ENCODE measurements at places on chromosomes 1 and 21. TPM values are rescaled to one million over a fixed set of nuclear protein-coding genes. Genes with fewer than 3 reads are reported as not detected.

DNA sequence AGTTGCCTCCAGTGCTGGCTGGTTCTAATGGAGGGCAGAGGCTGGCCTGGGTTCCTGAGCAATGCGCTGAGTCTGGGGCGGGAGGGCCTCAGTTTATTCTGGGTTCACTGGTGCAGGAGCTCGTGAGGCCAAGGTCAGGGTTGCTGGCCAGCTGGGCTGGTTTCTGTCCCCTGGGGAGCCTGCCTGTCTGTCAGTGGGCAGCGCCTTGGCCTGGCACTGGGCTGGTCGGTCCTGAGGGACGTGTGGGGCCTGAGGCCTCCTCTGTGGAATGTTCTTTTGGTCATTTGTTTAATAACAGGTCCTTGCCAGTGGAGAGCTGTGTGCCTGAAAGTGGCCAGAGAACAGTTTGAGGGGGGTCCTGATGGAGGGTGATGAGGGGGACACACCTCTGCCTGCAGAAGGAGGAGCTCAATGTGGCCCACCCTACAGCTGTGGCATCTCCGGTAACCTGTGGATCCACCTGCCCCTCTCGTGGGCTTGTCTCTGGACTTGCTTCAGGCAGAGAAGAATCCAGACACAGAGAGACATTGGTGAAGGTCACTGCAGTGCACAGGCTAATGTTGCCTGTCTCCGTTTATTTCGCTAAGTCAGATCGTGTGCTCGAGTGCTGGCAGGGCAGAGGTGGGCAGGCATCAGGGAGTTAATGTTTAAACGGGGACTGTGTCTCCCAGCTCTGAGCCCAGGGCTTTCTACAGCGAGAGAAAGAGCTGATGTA lies 34.6 kb downstream of the COQ8A start:
- DNase-seq = peak; percentile 1
- H3K36me3 ChIP-seq = peaks cover 12% of the 10 kb centered on the region
- H3K27ac ChIP-seq = no peak overlapping the region
- no peaks in the 10 kb centered on the region for H3K4me1 ChIP-seq
- H3K4me3 ChIP-seq = no peak overlapping the region

CELA3A gene
- not detected for total RNA-seq

HMCN1 gene
- total RNA-seq = not detected

MROH7 gene
- 0.25 TPM for total RNA-seq

DNA sequence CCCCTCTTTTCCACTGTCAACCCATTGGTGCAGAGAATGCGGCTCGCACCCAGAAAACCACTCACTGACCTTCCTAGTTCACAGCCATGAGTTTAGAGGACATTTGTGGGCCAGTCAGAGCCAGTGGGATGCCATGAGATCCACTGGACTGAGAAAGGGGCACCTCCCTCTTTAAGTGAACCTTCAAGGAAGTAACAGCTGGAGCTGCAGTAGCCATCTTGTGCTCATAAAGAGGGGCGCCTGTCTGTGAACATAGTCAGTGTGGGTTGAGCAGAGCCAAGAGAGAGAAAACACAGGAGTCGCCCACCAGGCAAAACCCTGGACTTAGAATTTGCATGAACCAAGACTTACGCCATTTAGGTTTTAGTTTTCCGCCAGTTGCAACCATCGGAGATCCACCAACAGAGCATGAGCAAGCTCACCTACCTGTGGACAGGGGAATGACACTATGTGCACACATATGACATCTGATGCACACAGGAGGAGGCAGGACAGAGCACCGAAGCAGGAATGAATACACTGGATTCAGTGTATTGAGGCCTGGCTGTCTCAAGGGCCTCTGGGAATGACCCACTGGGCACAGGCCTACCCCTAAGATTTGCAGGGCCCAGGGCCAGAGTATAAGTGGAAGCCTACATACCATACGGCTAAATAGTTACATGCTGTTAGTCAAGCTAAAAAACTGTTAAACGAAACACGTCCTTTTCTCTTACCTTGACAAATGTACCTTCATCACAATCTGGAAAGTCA lies 151.6 kb downstream of the GRIK3 start:
- no peak for DNase-seq
- H3K4me1 ChIP-seq = no peaks in the 10 kb centered on the region
- H3K27ac ChIP-seq = no peak overlapping the region
- H3K4me3 ChIP-seq = no peak overlapping the region
- peaks cover 17% of the 10 kb centered on the region for H3K27me3 ChIP-seq

CD48 gene
- total RNA-seq = 217 TPM

ABCD3 gene
- total RNA-seq = 46.1 TPM

GRCh38 chr1:147549526-147549925 lies 8.2 kb downstream of the BCL9 start:
- peak overlapping the region; percentile 55 for H3K27ac ChIP-seq
- peak; percentile 47 for DNase-seq
- no peak overlapping the region for H3K4me3 ChIP-seq
- H3K4me1 ChIP-seq = peaks cover 52% of the 10 kb centered on the region
- peaks cover 3% of the 10 kb centered on the region for H3K36me3 ChIP-seq
- H3K27me3 ChIP-seq = no peaks in the 10 kb centered on the region

DNA sequence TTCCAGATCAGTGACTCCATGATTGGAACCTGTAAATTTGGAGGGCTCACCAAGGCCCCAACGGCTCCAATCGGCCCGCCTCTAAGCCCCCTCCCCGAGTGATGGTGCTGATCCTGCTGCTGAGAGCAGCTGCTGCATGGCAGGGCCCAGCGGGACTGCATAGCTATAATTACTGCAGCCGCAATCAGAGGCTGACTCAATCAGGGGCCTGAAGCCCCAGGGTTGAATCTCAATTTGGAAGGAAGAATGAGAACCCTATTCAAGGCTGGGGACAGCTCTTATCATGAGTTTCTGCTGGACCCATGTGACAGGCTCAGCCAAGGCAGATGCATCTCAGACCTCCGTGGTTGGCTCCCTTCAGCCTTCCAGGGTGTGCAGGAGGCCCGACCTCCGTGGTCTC lies 42.8 kb upstream of the MAGOH start:
- DNase-seq = no peak
- no peaks in the 10 kb centered on the region for H3K27me3 ChIP-seq
- H3K27ac ChIP-seq = no peak overlapping the region
- H3K4me3 ChIP-seq = no peak overlapping the region
- no peaks in the 10 kb centered on the region for H3K4me1 ChIP-seq
- H3K36me3 ChIP-seq = peaks cover 24% of the 10 kb centered on the region

FOXO6 gene
- 0.09 TPM for total RNA-seq

IL20 gene
- not detected for total RNA-seq

FLG2 gene
- total RNA-seq = not detected

DNA sequence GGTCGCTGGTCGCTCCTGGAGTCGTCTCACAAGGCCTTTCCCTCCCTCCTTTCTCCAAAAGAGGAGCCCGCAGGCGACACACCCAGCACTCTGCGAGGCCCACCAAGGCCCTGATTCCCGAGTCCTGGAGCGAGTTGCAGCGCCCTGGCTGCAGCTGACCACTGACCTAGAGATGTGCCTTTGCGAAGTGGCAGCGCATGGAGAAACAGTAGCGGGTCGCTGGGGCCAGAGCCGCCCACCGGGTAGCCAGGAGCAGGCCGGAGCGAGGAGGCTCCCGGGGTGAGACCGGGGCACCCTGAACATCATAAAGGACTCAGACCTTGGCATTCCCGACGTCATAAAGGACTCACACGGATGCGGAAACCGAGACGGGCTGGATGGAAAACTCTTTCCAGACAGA lies 10.3 kb upstream of the NBPF11 start:
- peaks cover 9% of the 10 kb centered on the region for H3K4me1 ChIP-seq
- peaks cover 12% of the 10 kb centered on the region for H3K27me3 ChIP-seq
- H3K36me3 ChIP-seq = no peaks in the 10 kb centered on the region
- no peak overlapping the region for H3K27ac ChIP-seq
- DNase-seq = no peak

CYP4A22 gene
- not detected for total RNA-seq

SLFNL1 gene
- 0.14 TPM for total RNA-seq

- no peak overlapping the region for H3K27ac ChIP-seq
- H3K4me3 ChIP-seq = no peak overlapping the region
- no peaks in the 10 kb centered on the region for H3K36me3 ChIP-seq
- H3K27me3 ChIP-seq = no peaks in the 10 kb centered on the region
- no peaks in the 10 kb centered on the region for H3K4me1 ChIP-seq
Observed at GRCh38 chr1:76950306-76950705, 83.0 kb downstream of the ST6GALNAC5 start.

DNA sequence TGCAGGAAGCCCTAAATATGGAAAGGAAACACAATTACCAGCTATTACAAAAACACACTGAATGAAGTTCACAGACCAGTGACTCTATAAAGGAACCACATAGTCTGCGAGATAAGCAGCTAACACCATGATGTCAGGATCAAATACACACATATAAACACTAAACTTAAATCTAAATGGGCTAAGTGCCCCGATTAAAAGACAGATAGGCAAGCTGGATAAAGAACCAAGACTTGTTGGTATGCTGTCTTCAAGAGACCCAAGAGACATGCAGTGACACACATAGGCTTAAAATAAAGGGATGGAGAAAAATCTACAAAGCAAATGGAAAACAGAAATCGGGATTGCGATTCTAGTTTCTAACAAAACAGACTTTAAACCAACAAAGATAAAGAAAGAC lies 121.9 kb downstream of the SLC5A9 start:
- H3K27me3 ChIP-seq = no peaks in the 10 kb centered on the region
- DNase-seq = no peak
- H3K4me1 ChIP-seq = no peaks in the 10 kb centered on the region

- DNase-seq = no peak
- no peaks in the 10 kb centered on the region for H3K27me3 ChIP-seq
- H3K4me3 ChIP-seq = no peak overlapping the region
- no peak overlapping the region for H3K27ac ChIP-seq
Observed at GRCh38 chr1:246427611-246428010, 79.5 kb downstream of the SMYD3 start.

DNA sequence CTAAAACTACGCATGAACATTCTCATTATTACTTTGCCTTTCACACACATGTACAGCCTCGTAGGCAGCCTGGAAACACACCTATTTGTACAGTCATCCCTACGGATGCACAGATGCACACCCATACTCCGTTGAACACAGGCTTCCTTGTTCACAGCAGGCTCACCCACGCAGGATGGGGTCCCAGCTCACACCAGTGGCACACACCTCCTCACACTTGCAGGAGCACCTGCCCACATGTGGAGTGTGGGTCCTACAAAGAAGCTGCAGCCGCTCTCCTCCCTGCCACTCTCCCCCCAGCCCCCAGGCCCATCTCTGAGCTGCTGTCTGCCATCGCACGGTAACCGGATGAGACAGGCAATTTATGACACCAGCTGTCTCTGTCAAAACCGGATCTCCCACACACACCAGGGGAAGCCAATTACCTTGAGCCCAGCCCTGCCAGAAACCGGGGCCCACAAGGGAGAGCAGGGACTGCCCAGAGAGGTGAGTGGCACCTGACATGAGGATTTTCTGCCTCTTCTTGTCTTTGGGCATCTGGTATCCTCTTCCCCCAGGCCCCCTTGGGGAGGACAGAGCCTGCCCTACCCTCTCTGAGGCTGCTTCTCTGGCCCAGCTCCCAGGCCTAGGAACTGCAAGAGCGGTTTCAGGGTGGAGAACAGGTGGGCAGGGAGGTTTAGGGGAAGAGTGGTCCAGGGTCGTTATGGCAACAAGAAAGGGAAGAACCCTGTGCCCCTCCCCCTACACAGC lies 175.4 kb downstream of the IGSF21 start:
- no peak for DNase-seq
- H3K4me3 ChIP-seq = no peak overlapping the region
- no peaks in the 10 kb centered on the region for H3K4me1 ChIP-seq
- peaks cover 18% of the 10 kb centered on the region for H3K27me3 ChIP-seq

- peak overlapping the region; percentile 87 for H3K4me3 ChIP-seq
- H3K4me1 ChIP-seq = peaks cover 45% of the 10 kb centered on the region
- DNase-seq = no peak
- H3K27ac ChIP-seq = peak overlapping the region; percentile 90
- no peaks in the 10 kb centered on the region for H3K36me3 ChIP-seq
Observed at GRCh38 chr1:97920276-97920831, 480 bp downstream of the DPYD start.

- peaks cover 16% of the 10 kb centered on the region for H3K4me1 ChIP-seq
- H3K4me3 ChIP-seq = no peak overlapping the region
- H3K27me3 ChIP-seq = peaks cover 8% of the 10 kb centered on the region
- no peaks in the 10 kb centered on the region for H3K36me3 ChIP-seq
Observed at GRCh38 chr1:112721966-112722524, 6.9 kb upstream of the PPM1J start.

DENND2D gene
- total RNA-seq = 174 TPM

DNA sequence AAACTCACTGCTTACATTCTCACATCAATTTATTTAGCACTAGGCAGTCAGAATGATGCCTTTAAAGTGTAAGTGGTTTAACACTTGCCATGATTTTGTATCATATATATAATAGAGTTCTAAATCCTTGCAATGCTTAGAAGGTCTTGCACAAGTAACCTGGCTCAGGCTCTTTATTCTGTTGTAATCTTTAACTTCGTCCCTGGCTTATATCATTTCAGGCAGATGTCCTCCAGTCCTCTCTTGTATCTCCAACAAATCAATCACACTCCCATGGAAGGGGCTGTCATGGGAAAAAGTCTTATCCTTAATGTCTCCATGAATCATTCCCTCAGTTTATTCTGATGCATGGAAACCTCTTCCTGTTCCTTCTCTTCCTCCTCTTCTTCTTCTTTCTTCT lies 841.6 kb upstream of the B3GALT2 start:
- H3K4me1 ChIP-seq = peaks cover 2% of the 10 kb centered on the region
- H3K36me3 ChIP-seq = no peaks in the 10 kb centered on the region
- no peaks in the 10 kb centered on the region for H3K27me3 ChIP-seq

GUK1 gene
- 196 TPM for total RNA-seq

DNA sequence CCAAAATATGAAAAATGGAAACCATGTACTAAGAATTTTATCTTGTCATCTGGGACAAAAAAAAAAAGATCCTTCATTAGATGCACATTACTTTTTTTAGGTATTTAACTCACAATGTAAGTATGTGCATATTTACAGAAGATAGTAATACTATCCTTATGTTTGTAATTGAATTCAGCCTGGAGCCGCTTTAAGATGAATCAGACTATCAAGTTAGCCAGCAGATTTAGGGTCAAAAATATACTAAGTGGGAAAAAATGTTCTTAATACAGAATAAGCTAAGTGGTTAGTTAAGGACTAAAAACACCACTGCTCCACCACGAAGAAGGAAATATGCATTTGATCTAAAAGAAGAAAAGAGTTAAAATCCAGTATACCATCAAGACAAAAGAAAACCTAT lies 49.1 kb downstream of the DSCAM start:
- peaks cover 1% of the 10 kb centered on the region for H3K27me3 ChIP-seq
- H3K4me3 ChIP-seq = no peak overlapping the region
- H3K4me1 ChIP-seq = no peaks in the 10 kb centered on the region
- no peak overlapping the region for H3K27ac ChIP-seq
- peaks cover 1% of the 10 kb centered on the region for H3K36me3 ChIP-seq
- DNase-seq = no peak

VASH2 gene
- total RNA-seq = 0.53 TPM

DNA sequence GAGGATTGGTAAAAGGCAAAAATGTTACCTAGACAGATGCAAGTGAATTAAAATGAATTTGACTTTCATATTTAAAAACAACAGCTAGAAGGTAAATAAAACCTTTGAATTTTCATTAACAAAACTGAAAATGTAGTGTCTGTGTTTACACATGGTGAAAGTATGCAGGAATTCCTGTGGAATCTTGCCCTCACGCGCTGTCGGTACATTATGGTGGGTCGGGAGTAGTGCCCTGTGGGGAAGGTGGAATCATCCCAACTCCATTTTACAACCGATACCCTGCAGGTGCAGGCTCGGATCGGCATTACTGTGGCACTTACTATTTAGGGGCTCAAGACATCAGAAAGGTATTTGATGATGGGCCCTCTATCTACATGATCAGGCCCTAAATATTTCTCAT lies 197.2 kb upstream of the MAP1LC3C start:
- no peaks in the 10 kb centered on the region for H3K4me1 ChIP-seq
- no peak overlapping the region for H3K4me3 ChIP-seq
- DNase-seq = no peak
- no peaks in the 10 kb centered on the region for H3K36me3 ChIP-seq
- H3K27me3 ChIP-seq = peaks cover 1% of the 10 kb centered on the region

CYP4B1 gene
- not detected for total RNA-seq

PM20D1 gene
- 0.58 TPM for total RNA-seq

Measured in activated CD4-positive, alpha-beta T cell treated with anti-CD3 and anti-CD28 coated beads for 36 hours (primary cell).